ENCODE measurements at places on chromosomes 6 and 20.

DNA sequence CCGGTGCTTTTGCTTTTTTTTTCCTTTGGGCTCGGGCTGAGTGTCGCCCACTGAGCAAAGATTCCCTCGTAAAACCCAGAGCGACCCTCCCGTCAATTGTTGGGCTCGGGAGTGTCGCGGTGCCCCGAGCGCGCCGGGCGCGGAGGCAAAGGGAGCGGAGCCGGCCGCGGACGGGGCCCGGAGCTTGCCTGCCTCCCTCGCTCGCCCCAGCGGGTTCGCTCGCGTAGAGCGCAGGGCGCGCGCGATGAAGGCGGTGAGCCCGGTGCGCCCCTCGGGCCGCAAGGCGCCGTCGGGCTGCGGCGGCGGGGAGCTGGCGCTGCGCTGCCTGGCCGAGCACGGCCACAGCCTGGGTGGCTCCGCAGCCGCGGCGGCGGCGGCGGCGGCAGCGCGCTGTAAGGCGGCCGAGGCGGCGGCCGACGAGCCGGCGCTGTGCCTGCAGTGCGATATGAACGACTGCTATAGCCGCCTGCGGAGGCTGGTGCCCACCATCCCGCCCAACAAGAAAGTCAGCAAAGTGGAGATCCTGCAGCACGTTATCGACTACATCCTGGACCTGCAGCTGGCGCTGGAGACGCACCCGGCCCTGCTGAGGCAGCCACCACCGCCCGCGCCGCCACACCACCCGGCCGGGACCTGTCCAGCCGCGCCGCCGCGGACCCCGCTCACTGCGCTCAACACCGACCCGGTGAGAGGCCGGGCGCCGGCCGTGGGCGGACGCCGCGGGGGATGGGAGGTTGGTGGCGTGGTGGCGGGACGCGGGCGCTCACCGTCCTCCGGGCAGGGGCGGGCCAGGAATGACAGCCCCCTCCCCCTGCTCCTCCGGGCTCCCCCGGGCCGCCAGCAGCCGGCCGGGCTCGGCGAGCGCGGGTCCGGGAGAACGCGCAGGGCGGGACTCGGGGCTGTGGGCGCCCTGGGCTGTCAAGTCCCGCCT is 606 bp downstream of the ID4 start:
- no peak for DNase-seq

DNA sequence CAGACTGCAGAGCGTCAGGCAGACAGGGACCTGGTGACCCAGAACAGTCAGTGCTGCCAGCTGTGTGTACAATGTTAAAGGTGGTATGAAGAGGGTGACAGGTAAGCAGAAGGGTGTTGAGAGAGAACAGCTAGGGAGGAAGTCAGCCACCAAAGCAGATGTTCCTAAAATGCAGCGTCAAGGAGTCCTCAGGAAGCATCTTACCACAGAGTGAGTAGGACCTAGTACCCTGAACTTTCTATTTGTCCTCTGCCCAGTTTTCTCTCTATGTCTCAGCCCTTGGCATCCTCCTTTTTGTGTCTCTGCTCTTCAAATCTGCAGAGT is 14.2 kb downstream of the STMND1 start:
- no peak for DNase-seq

DNA sequence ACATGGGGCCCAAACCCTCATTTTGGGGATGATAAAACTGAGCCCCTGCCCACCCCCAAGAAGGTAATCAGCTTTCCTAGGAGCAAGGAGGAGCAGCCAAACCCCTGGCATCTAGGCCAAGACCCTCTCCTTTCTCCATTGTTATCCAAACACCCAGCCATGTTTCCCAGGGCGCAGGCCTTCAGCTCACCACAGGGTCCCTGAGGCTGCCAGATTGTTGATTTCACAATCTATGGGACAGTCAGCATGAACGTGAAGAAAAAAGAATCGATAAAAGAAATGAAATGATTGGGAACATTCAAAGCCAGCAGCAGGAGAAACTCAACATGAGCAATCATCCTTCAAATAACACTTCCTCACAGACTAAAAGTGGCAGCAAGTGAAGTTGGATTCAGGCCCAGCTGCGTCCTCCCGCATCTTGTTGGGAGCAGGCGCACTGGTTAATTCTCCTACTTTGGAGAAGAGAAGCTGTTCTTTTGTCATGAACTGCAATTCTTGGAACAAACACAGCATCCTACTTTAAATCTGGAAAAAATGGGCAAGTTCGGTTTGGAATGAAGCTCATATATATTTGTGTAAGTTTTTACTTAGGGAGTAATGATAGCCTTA is 241.8 kb upstream of the PRDM1 start:
- no peak for DNase-seq

GRCh38 chr20:63130658-63131577 is 85.0 kb downstream of the YTHDF1 start:
- DNase-seq, result no peak

DNA sequence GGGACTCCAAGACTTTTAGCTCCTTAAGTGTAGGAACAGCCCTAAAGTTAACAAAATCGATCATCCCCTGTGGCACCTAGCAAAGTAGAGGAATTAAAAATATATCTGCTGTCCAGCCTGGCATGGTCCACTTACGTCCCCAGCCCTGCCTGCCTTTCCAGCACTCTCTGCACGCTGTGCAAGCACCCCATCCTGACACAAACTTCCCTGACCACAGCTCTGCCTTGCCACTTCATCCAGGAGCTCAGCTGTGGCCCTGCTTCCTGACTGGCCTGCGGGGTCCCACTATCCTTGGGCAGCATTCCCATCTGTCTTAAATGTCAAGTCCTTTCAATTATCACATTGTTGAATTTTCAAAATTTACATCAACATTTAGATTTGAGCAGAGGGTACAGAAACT is 39.0 kb downstream of the BLOC1S5 start:
- DNase-seq, result no peak

GRCh38 chr6:77373955-77374354 is 89.3 kb downstream of the HTR1B start:
- DNase-seq, result no peak

GRCh38 chr20:43096931-43097260 is 92.8 kb downstream of the PTPRT start:
- no peak for DNase-seq

DNA sequence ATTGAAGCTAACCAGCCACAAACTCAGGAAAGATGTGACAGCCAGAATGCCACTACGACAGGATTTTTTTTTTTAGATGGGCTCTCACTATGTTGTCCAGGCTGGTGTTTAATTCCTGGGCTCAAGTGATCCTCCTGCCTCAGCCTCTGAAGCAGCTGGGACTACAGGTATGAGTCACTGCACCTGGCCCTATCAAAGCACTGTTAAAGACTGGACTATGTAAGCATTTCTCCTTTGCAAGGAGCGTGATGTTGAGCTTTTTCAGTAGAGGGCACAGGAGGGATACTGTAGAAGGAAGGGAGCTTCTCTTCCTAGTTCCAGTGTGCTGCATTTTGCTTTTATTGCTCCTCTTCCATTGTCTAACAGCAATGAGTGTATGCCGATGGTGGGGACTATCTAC is 35.8 kb downstream of the ZBTB9 start:
- no peak for DNase-seq

DNA sequence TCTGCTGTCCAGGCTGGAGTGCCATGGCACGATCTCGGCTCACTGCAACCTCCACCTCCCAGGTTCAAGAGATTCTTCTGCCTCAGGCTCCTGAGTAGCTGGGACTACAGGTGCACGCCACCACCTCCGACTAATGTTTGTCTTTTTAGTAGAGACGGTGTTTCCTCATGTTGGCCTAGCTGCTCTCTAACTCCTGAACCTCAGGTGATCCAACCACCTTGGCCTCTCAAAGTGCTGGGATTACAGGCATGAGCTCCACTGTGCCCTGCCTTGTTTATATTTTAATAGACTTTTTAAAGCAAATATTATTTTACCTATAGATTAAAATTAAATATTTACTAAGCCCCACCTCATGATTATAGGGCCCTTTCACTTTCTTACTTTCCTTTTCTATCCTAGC is 483.2 kb upstream of the EPHA7 start:
- no peak for DNase-seq

DNA sequence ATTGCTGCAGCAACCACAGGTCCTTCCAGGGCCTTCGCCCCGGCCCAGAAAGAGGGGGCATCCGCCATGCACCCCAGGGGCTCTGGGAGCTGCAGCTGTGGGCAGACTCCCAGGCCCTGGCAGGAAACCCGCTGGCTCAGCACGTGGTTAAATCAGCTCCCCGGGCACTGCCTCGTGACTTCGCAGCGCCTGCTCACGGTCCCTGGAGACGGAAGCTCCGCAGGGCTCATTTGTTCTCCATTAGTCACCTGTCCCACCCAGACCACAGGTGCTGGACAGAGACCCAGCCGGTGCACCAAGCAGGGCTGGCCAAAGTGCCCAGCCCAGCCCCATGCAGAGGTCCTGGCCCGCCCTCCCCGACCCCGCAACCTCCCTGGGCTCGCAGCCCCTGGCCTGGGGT is 14.7 kb downstream of the KCNQ2 start:
- peak; percentile 35 for DNase-seq

GRCh38 chr6:135522965-135523692 is 25.6 kb upstream of the AHI1 start:
- peak; percentile 12 for DNase-seq

DNA sequence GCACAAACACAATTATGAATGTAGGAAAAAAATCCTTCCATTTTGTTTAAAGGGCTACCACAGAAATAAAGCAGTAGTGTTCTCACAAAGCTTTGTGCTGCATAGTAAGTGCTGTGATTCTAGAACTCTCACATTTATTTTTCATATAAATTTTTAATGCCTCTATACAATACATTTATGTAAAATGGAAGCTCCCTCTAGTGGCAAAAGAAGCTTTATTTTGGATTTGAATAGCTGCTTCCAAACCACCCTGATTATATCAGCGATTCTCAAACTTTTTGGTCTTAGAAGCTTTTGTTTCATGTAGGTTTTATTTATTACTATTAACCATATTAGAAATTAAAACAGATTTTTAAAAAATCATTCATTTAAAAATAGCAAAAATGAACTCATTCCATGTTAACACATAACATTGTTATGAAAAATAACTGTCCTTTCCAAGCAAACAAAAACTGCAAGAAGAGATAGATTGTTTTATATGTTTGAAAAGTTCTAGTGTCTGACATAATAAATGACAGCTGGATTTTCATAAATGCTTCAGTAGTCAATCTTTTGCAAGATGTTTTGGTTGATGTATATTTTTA is 38.4 kb downstream of the HS3ST5 start:
- DNase-seq, result no peak

- DNase-seq, result no peak
These were observed 453.8 kb upstream of the HS3ST5 start for GRCh38 chr6:114796576-114796975.

- DNase-seq, result no peak
These were observed 81.4 kb downstream of the LIN28B start for GRCh38 chr6:105038259-105038658.

DNA sequence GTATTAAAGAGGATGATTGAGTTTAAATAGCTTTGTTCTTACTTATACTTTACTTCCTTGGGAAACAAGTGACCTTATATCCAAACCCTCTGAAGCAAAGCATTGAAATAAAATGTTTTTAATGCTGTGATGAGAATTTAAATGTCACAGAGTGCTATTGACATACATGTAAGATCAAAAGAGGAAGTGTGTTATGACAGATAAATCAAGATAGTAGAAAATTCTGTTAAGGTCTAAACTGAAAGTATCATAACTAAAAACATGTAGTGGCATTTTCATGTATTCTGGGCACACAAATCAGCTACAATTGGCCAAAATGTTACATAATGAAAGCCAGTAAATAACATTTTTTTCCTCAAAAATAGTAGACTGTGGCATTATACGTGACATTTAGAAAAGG is 318.0 kb downstream of the GRIK2 start:
- DNase-seq, result no peak

DNA sequence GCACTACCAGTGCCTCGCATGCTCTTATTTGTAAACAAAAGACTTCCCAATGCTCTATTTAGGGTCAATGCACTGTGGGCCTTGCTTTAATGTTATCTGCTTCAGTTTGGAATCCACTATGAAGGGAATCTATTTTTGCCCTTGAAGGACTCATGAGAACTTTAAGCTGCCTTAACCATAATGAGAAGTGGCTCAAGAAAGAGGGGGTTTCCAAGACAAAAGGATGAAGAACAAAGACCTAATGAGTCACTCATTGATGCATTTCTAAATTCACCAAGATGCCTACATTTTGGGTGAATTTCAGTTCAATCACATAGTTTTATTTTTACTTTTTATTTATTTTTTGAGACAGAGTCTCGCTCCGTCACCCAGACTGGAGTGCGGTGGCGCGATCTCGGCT is 228.2 kb downstream of the LY86 start:
- DNase-seq, result peak; percentile 66

- peak; percentile 44 for DNase-seq
These were observed 59.9 kb upstream of the TENT5A start for GRCh38 chr6:81812401-81812800.

DNA sequence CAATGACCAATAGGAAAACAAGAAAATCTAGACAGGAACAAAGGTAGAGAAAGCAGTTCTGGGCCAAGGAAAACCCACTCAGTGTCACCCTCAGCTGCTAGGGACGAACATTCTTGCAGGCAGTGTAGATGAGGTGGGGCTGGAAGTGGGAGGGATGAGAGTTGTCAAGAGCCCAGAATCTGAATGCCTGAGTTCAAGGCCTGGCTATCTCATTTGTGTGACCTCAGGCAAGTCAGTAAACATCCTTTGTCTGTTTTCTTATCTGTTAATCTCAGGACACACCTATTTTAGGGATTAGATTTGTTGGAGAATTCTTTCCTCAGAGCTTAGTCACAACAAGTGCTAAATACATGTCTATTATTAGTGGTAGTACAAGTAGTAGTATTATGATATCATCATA is 50.9 kb upstream of the KIF16B start:
- no peak for DNase-seq

- no peak for DNase-seq
These were observed 8.1 kb upstream of the UBR2 start for GRCh38 chr6:42555477-42556457.

GRCh38 chr20:17681726-17682102 is 328 bp downstream of the RRBP1 start:
- DNase-seq, result no peak

DNA sequence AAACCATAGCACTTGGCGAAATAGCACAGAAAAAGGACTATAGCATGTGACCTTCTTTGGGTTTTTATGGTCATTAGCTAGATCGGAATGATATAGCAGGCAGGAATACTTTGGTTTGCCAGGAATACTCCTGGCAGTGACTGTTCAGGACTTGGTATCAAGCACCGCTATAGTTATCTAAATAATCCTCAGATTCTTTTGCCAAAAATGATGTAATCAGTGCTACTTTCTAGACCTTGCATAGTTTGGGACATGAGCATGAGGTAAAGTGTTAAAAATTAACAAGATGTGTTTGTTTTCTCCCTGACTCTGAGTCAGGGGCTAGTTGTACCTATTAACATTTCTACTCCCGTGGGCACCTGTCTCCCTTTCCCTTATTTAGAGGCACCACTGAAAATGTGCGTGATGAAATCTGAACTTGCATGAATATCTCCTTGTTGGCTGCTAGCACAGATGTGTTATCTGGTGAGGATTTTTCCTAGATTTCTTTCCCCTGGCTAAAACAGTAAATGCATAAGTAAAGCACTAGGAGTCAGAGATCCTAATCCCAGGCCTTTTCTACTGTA is 511.0 kb downstream of the CDKAL1 start:
- DNase-seq, result no peak

DNA sequence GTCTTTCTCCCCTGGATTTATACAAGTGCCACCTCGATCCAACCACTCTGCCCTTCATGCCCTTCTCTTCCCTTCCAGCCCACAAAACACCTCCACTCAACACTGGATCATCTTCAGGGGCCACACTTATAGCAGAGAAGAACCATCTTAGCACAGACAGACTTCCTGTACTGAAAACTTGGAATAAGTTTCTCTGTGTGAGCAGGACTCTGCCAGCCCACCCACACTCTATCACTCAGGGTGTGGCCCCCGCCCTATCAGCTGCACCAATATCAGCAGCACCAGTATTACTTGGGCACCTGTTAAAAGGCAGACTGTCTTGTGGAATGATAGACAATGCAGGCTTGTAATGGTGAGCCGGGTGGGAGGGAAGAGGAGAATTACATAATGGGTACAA is 86.7 kb downstream of the SCML4 start:
- no peak for DNase-seq
